ENCODE measurements at places on chromosomes 16 and 17.

DNA sequence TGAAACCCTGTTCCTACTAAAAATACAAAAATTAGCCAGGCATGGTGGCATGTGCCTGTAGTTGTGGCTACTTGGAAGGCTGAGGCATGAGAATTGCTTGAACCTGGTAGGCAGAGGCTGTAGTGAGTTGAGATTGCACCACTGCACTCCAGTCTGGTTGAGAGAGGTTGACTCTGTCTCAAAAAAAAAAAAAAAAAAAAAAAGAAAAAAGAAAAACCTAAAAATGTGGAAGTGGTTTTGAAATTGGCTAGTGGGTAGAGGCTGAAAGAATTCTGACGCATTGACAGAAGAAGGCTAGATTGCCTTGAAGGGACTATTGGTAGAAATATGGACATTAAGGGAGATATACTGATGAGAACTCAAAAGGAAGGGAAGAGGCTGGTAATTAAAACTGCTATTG lies 33.6 kb upstream of the CPPED1 start:
- no peak for DNase-seq

GRCh38 chr16:56352351-56353053 lies 72.8 kb downstream of the AMFR start:
- no peak for DNase-seq

DNA sequence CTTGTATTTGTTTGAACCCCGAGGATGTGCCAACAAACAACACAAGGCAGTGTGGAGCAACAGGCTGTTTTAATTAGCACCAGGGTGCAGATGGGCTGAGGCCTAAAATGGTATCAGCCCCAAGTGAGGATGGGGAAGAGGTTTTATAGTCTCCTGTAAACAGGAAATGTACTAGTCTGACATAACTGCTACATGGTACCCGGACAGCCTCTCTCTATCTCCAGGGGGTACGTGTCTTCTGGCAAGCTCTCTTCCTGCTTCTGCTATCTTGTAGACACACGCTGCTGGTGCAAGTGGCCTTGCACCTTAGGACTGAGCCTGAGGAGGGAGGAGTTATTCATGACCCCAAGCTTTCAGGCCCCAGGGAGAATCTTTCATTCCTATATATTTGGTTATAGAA lies 2451.0 kb downstream of the TP53TG3F start:
- no peak for DNase-seq

DNA sequence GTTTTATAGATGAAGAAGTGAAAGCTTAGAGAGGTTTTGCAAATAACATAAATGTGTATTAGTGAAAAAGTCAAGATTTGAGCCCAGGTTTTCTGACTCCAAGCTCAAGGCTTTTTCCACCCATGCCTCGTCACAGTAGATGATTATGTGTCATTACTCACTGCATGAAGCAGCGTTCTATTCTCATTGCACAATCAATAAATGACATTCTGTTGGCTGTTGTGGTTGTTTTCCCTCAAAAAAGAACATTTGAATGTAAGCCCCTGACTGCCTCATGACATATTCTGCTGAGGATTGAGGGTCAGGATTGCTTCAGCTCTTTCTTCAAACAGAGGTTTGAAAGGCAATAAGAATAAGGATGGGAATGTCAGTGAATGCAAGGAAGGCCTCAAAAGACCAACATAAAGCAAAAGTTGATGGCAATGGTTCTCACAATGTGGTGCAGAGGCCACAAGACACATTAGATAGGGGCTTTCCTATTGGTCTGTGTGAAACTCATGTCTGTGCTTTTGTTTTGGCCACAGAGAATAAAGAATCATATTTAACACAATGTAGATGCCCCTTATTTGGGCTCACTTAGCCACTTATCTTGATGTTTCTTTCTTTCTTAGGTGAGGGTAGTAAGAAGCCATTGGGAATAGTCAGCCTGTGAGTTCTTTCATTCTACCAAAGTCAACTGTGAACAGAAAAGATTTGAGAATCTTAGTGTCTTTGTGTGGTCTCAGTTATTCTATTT lies 5.4 kb upstream of the MMD start:
- DNase-seq, result no peak

DNA sequence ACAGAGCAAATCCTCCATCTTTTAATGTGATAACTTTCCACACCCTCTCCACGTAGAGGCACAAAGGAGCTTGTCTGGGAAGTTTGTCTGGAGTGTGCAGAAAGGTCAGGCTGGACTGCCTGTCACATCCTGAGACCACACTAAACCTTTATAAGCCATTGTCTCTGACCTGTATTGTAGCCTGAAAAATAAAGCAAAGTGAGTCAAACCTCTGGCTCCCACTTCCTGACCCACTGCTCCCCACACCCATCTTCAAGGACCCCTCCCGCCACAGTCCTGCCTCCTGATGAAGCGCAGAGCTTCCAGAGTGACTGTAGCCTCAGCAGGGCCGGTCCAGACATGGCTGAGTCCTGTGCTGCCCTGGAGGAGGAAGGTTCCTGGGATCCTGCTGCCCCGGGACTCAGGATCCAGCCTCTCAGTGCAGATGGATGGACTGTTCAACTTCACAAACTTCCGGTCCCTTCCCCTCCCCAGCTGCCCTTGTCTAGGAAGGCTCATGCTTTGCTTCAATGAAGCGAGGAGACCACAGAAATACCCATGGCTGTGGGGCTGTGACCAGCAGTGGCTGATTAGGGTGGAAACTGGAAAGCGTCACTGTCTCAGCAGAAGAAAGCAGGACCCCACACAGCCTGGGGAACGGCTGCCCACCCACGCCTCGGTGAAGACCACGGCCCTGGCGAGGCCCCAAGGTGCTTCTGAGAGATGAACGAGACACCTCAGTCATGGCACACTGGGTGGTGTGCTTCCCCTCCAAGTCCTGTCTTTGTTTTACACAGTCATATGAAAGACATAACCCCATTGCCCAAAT lies 30.9 kb upstream of the CLEC18B start:
- DNase-seq, result no peak

GRCh38 chr17:78378225-78379130 lies at the start of gene PGS1:
PGS1 (plus strand) TSS chr17:78378649; CDS start chr17:78378666, 17 bp downstream.
- peak; percentile 74 for DNase-seq

- DNase-seq, result no peak
Observed at GRCh38 chr17:58541249-58541648, 26.8 kb upstream of the MTMR4 start.

- no peak for DNase-seq
Observed at GRCh38 chr16:369275-369865, 968 bp downstream of the MRPL28 start.

DNA sequence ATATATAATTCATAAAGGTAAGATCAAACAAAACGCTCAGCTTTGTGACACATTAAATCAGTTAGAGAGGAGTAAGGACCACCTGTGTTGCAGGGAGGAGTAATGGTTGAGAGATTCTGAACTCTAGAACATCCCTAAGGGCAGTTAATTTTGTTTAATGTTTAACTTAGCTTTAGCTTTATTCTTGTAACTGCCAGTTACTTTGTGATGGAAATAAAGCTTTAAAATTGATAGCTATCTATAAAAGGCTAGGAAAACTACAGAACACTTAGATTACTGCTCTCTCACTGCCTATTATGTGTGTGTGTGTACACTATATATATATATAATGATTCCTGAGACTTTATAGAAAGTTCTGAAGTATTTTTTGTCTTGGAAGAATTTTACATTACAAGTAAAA lies 37.8 kb downstream of the PTRH2 start:
- DNase-seq, result no peak

DNA sequence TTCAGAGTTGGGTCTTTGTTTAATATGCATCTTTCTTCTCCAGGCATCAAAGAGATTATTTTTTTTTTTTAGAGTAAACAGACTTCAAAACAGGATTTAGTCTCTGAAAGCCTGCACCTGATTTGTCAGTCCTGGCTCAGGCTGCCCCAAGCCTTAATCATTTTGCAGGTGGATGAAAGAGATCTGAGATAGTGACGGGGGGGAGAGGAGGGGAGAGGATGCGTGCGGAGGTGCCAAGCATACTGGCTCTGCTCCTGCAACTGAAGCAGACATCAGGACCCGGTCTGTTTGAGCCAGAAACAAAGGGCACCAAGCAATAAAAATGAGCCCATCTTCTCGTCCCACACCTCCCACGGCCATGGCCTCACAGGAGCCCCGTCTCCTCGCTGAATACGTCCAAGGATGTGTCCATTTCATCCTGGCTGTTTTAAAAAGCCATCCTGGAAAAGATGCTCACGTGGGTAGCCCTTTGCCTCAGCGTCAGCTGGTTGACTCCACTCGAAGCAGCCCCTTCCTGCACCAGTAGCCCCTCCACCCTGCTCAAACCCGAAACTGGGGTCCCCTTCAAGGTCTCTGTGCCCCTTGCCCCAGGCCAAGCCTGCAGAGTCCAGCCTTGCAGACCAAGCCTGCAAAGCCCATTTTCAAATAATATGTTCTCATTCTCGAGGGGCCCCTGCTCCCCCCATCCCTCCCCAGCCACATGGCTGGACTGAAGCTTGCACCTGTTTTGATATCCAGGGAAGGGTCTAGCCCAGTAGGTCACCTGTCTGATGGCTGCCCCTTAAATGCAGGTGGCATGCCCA lies 84.8 kb upstream of the TNRC6C start:
- DNase-seq, result no peak

DNA sequence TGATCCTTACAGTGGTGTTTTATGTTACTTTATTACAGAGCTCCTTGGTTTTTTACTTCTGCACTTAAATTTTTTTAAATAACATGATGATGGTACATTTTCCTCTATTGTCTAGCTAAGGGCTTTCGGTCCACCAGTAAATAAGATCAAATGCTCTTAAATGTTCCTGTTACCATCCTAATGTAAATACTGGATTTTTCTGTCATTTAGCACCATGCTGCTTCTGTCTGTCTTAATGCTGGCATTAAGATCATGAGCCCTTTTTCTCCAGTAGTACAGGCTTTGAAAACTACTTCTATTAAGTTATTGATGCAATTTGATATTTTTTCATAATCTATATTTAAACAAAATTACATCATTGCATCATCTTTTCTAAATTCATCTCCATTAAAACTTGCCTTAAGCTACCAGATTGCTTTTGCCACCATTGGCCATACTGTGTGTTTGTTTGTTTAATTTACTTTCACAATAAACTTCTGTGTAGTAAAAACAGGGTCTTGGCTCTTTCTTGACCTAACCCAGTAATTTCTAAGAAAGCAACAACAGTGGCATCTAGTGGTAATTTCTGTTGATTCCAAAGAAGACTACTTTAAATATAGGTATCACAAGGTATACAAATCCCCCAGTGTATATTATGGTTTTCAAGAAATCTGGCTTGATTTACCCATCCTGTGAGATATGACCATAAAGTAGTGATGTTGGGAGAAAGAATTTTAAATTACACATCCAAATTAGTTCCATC lies 9.0 kb upstream of the PHAF1 start:
- no peak for DNase-seq

DNA sequence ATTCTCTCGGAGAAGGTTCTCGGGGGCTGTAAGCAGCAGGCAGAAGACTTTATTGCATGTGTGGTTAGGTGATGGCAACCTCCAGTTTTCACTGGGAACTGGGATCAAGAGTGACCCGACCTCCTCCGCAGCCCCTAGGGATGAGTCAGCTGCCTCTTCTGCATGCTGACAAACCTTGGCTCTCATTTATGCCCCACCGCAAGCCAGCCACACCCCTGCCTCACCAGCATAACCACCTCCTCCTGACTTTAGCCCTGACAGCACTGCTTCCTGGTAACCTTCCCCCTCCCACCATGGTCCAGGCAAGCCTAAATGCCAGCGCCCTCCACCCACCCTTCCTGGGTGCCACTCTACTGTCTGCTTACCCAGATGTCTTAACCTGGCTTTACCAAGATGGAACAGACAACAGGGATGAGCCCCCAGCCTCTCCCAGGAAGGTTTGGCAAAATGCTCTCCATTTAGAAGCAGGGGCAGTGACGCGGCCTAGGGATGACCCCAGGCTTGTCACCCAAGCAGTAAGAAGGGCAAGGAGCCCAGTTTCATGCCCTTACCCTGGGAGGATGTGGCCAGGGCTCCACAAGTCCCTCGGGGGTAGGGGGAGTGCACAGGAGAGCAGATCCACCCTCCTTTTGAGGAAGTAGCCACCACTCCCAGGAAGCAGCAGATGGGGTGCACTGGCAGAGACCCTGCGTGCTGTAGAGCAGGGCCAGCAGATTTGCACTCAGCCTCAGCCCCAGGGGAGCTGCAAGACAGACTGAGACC lies 73.5 kb downstream of the GOSR1 start:
- DNase-seq, result no peak

DNA sequence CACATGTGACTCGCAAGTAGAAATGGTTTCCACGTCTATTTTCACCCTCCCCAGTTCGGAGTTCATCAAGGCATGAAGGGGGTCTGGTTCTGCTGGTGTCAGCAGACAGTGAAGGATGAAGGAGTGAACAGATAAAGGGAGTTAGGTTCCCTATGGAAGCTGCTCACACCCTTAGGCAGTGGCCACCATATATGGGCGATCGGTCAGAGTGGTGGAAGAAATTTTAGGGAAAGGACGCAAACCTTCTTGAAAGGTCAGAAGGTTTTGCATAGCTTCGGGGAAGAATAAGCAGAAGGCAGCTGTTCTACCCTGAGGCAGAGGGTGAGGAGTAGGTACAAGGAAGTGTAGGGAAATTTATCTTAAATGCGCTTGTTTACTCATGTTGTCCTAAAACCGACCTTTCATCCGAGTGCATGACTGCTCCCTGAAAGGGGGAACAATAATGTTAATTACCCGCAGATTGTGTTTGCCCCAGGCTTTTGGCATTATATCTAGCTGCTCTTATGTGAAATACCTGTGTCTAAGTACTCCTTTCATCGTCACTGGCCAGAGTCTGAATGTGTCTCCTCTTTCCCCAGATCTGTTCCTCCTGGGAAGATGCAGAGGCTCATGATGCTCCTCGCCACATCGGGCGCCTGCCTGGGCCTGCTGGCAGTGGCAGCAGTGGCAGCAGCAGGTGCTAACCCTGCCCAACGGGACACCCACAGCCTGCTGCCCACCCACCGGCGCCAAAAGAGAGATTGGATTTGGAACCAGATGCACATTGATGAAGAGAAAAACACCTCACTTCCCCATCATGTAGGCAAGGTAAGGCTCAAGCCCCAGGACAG lies 12.5 kb downstream of the CDH5 start:
- no peak for DNase-seq

All from stimulated activated CD4-positive, alpha-beta T cell treated with anti-CD3 and anti-CD28 coated beads, TNF-alpha, amount 100 ng/mL, for 48 hours (primary cell).